ENCODE measurements at places on chromosomes 5 and 9. TPM values are rescaled to one million over a fixed set of nuclear protein-coding genes. Genes with fewer than 3 reads are reported as not detected.

The ARHGAP26 gene
- total RNA-seq: 74.6 TPM

The PRDM9 gene
- not detected for total RNA-seq

The PCDHGB2 gene
- total RNA-seq: 1.00 TPM

The LAMC3 gene
- 0.44 TPM for total RNA-seq

The GAS1 gene
- total RNA-seq: 1.4 TPM

The PRR16 gene
- not detected for total RNA-seq

The DRD1 gene
- total RNA-seq: not detected

The ZNG1F gene
- total RNA-seq: 5.2 TPM

The ZNF879 gene
- total RNA-seq: 2.7 TPM

The FOXD4L3 gene
- not detected for total RNA-seq

The ACTBL2 gene
- total RNA-seq: not detected

The POU5F2 gene
- total RNA-seq: 0.95 TPM

The ZNF608 gene
- total RNA-seq: 24.0 TPM

The ZFP37 gene
- total RNA-seq: not detected

The PCDHGB6 gene
- 2.5 TPM for total RNA-seq

The ERCC8 gene
- total RNA-seq: 18.3 TPM

The ROR2 gene
- total RNA-seq: 0.95 TPM

The CDX1 gene
- total RNA-seq: 0.29 TPM

The FRRS1L gene
- 0.30 TPM for total RNA-seq

The C9orf50 gene
- not detected for total RNA-seq

The FRMPD1 gene
- not detected for total RNA-seq

The TIFAB gene
- not detected for total RNA-seq

The NUTM2F gene
- not detected for total RNA-seq

The NR6A1 gene
- 33.6 TPM for total RNA-seq

The FOXD4 gene
- total RNA-seq: 0.93 TPM

The MOB3B gene
- 4.7 TPM for total RNA-seq

The DBH gene
- not detected for total RNA-seq

The IFNA21 gene
- not detected for total RNA-seq

The ZDHHC11B gene
- total RNA-seq: 1.00 TPM

The CCL28 gene
- total RNA-seq: 8.6 TPM

The ENTREP1 gene
- total RNA-seq: not detected

The BHMT gene
- total RNA-seq: not detected

The IFNA2 gene
- total RNA-seq: not detected

The SPINK7 gene
- total RNA-seq: not detected

The SLC25A48 gene
- 1.6 TPM for total RNA-seq

The GABRA1 gene
- total RNA-seq: not detected

The NEURL1B gene
- total RNA-seq: 6.0 TPM

The PDGFRB gene
- 5.9 TPM for total RNA-seq

The GAPT gene
- not detected for total RNA-seq

The ANKHD1 gene
- total RNA-seq: 130 TPM

The SMIM33 gene
- not detected for total RNA-seq

The YTHDC2 gene
- total RNA-seq: 16.9 TPM

The TYRP1 gene
- total RNA-seq: not detected

The SPINK4 gene
- total RNA-seq: 2.1 TPM

The TMEM8B gene
- 4.8 TPM for total RNA-seq

All from Caco-2 (cell line).